PC-3 (cell line): ENCODE measurements at places on chromosomes 6 and 20. TPM values are rescaled to one million over a fixed set of nuclear protein-coding genes. Genes with fewer than 3 reads are reported as not detected.

FHL5 gene
- not detected in 2 replicates for total RNA-seq

C20orf202 gene
- total RNA-seq, result not detected in 2 replicates

PBOV1 gene
- total RNA-seq, result not detected in 2 replicates

ERVFRD-1 gene
- not detected in 2 replicates for total RNA-seq

TCP11 gene
- total RNA-seq, result 1.3 and 1.7 TPM in 2 replicates

MCCD1 gene
- total RNA-seq, result not detected in 2 replicates

ARHGAP40 gene
- total RNA-seq, result not detected in 2 replicates

WFDC12 gene
- total RNA-seq, result not detected in 2 replicates

MRPL14 gene
- total RNA-seq, result 164 and 192 TPM in 2 replicates

ZNF391 gene
- total RNA-seq, result 1.7 and 5.9 TPM in 2 replicates

TLDC2 gene
- not detected in 2 replicates for total RNA-seq

ZSCAN16 gene
- total RNA-seq, result 4.5 and 8.1 TPM in 2 replicates

ZSCAN31 gene
- 10.7 and 16.9 TPM in 2 replicates for total RNA-seq

VGLL2 gene
- not detected in 2 replicates for total RNA-seq

FOXA2 gene
- 14.4 and 15.2 TPM in 2 replicates for total RNA-seq

OR2H1 gene
- not detected in 2 replicates for total RNA-seq

DNAH8 gene
- 0.06 and 0.15 TPM in 2 replicates for total RNA-seq

GRCh38 chr6:47106721-47107197 lies 64.6 kb upstream of the ADGRF1 start:
- peak; percentile 27 for DNase-seq

DNA sequence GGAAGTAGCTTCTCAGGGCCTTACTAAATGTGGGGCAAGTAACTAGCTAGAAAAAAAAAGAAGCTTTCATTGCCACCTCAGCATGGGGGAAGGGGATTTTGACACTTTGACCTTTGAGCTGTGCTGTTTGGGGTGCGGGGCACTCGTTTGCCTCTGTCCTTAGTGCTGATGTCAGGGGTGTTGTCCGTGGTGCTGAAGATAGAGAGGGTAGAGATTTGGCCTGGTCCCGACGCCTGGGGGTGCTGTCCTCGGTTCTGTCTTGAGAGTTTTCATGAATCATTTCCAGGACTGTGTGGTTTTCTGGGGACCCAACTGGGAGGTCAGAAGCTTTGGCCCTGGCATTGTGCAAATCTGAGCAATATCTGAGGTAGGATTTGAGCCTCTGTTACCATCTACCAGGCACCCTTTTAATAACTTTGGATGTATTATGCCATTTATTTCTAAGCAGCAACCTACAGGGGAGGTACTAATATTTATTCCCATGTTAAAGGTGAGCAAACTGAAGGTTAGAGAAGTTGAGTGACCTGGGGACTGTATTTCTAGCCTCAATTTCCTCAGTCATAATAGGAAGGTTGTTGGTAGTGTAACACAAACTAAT lies 78.0 kb downstream of the DLGAP4 start:
- peak; percentile 55 for DNase-seq

GRCh38 chr6:14088600-14089192 lies 28.9 kb upstream of the CD83 start:
- peak; percentile 23 for DNase-seq

- peak; percentile 11 for DNase-seq
Observed at GRCh38 chr6:99276747-99277146, 72.7 kb downstream of the FAXC start.

DNA sequence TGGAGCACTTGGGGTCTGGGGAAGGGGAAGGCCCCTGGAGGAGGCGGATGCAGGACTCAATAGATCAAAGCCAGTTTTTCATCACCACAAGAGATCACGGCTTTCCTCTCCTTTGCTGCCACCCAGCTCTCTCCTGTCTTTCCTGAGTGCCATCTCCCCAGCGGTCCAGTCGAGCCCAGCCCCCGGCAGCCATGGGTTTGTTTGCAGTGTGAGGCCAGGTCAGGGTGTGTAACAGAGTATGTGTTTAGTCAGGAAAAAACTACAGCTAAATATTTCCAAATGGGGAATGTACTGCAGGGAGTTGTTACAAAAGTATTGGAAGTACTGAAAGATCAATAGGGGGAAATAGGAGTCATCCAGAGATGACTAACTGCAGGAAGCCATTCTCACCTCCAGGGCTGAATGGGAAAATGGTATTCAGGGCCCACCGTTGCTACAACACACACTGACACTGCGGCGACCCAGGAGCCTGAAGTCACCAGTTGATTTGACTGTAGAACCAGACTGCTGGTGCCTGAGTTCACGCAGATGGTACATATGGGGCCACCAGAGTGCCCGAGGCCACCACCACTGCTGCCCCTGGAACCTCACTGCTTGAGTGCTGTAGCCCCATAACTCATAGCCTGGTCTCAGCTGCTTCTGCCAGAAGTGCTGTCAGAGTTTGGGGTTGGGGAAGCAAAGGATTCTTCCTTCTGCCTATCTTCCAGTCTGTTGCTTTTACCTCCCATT lies 23.6 kb upstream of the FANCE start:
- peak; percentile 75 for DNase-seq

DNA sequence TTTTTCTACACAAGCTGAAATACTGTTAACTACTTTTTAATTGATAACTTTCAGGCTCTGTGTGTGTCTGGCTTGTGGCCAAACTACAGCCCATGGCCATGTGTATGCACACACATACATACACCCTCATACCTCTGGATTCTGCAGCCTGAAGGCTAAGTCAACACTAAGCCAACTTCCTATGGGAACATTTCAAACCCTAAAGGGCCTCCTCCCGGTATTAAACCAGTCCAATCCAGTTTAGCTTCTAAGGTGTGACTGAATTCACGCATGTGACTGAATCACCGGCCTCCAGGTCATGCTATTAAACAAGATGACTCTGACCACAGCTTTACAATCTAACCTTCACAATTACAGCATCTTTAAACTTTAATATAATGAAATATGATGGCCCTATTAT lies 20.7 kb upstream of the DST start:
- peak; percentile 88 for DNase-seq

GRCh38 chr20:49318430-49319207 lies 40.8 kb upstream of the ZNFX1 start:
- no peak for DNase-seq

DNA sequence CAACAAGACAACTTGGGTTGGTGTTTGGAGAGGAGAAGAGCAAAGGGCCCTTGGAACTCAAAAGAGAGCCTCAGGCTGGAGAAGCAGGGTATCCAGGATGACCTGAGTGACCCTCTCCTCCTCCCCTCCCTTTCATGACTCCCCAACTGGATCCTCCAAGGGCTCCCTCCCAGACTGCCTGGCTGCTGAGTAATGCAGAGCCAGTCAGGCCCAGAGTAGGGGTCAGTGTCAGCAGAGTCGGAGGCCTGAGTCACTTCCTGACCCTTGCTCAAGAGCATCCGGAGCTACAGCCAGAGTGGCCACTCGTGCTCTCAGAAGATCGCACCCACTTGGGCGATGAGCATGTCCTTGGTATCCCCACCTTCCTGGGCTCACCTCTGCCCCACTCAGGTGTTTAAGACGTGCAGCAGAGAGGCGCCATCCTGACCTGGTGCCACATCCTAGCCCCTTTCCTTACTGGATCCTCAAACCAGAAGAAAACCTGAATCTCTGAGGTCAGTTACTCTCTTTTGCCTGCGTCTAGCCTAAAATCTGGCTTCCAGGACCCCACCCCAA lies 2.8 kb upstream of the MAPK13 start:
- peak; percentile 64 for DNase-seq

DNA sequence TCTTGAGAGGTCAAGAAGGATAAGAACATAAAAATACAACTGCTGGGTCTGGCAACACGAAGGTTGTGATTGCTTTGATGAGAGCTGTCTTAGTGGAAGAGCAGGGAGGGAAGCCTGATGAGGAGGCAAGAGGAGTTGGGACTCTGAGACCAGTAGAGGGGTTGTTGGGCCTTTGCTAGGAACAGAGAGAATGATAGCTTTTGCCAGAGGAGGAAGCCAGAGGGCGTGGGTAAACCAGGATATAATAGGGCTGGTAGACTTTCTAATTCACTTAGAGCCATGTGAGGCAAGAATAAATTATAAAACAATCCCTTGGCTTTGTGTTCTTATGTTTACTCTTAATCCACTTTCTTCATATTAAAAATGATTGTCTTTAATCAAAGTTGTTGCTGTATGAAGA lies 78.6 kb downstream of the RCAN2 start:
- peak; percentile 17 for DNase-seq

DNA sequence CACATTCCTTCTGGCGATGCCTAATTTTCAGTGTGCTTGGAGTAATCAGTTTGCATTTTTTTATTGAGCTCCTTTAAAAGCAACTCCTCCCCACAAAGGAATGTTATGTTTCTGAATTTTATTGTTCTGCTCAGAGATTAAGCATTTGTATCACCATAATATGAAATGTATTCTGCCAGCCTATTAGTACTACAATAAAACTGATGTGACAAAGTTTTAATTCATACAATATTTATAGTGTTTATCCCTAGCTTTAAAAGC lies 236.9 kb upstream of the ASCC3 start:
- peak; percentile 8 for DNase-seq

GRCh38 chr6:24851086-24851485 lies 52.4 kb upstream of the ARMH2 start:
- DNase-seq, result no peak

DNA sequence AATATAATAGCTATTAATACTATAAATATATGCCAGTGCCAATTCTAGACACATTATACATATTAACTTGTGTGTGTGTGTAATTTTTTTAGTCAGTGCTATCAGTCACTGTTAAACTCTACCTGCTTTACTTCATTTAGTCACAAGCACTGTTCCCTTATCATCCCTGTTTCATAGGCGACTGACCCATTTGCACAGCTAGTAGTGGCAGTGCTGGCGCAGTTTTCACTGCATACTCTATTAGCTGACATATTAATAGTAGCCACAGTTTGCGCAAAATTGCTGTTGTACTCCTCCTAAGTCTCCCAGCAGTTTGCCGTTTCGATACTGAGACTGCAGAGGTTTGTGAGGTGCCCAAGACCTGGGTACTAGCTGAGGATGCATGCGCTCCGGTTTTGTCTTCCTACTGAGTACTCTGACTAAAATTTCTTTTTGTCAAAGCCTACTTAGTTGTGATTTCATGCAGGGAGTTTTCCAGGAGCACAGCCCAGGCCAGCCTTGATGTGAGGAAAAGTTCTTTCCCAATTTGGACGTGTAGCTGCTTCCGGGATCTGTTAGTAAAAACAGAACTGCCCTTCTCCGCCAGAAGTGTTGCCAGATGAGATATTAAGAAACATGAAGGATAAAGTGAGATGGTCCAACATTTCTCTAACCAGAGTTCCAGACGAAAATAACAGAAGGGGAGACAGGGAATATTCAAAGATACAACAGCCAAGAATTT lies 5.6 kb downstream of the BAG2 start:
- DNase-seq, result no peak

- no peak for DNase-seq
Observed at GRCh38 chr6:36860126-36860525, 14.5 kb downstream of the PPIL1 start.

DNA sequence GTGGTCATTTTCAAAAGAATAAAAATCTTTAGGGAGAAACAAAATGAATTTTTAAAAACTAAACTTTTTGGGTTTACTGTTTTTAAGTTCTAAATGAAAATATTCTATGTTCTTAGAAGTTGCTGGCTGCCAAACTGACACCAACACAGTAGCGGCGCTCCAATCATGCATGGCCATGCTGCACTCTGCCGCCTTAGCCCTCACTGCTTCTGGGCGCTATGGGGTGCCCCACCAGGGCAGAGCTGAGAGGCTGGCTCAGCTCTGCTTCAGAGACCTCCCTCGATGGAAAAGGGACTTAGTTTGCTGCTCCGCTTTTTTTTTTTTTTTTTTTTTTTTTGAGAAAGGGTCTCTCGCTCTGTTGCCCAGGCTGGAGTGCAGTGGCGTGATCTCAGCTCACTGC lies 20.9 kb downstream of the EZR start:
- no peak for DNase-seq

- no peak for DNase-seq
Observed at GRCh38 chr6:113338644-113339043, 518.5 kb upstream of the MARCKS start.

DNA sequence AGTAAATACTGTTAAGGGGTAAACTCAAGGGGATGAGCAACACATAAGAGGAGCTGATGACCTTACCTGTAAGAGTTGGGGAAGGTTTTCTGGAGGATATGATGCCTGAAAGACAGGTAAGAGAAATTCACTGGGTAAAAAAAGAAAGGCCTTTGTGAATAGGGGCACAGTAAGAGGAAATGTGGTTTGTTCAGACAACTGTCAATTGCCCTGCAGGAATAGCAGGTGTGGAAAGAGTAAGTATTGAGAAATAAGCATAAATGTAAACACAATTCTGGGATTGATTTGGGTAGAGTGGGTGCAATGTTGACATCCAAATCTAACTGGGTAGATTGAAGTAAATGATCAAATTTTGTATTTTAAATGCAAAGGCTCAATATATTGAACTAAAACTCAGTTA lies 670.0 kb downstream of the DHX35 start:
- no peak for DNase-seq

- DNase-seq, result peak; percentile 49
Observed at GRCh38 chr6:34810936-34811632, 19.2 kb downstream of the BLTP3A start.

DNA sequence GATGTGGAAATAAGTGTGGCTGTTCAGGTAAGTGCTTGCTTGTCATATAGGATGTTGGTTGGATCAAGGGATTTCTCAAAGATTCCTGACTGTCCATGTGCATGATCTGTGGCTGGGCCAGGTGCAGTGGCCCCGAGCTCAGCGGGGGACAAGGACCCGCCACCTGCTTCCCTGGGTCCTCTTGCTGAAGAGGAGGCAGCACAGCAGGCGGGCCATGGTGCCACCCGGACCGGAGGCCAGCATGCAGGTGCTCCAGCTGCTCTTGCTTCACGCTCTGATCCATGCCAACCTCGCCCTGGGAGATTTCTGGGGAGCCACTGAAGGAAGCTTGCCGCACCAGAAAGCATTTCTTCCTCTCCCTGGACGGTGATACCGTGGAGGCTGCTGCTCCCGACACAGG lies 173.8 kb downstream of the HIVEP2 start:
- no peak for DNase-seq
